ENCODE measurements at places on chromosomes 3 and 15.

DNA sequence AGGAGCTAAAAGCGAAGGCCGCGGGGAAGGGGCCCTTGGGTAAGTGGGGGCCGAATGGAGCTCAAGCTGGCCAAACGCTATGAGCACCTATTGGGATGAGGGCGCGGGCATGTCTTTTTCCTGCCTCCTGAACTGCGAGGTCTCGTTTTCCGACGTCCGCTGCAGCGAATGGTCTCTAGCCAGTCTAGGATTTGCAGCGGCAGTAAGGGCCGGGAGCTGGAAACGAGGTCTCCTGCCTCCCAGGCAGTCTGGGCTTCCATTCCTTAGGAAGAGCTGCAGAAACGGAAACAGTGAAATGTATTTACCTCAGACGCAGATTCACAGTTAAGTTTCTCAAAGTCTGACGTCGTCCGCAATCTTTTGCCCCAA is 517 bp downstream of the TMA7 start:
- no peak for DNase-seq

GRCh38 chr15:82805994-82806406 is at the start of gene FSD2:
Gene FSD2, minus strand, starts transcription at chr15:82806069. Its CDS starts 18,679 bp downstream, at chr15:82787390.
- no peak for DNase-seq

DNA sequence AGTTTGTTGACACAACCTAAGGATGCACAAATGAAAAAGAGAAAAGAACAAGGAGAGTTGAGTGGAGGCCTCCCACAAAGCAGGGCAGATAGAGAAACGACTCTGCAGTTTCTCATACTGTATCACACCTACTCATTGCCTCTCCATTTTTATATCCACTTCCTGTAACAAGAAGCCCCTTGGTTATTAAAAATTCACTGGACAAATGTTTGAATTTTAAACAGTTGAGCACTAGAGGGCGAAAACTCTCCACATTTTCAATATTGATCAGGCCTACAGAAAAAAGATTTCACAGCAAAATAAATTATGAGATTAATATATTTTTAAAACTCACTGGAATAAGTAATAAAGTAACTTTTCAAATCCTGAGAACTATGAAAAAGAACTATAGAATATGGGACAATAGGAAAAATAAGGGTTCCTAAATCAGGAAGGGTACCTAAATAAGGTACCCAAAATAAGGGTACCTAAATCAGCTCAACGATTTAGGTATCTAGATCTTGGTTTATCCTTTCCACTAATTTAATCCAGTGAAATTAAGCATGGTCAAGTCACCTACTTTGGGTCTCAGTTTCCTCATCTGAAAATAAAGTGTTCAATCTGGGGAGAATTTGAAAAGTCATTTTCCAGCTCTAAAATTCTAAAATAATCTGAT is 47.0 kb upstream of the PPIB start:
- DNase-seq = no peak

GRCh38 chr3:14430053-14430452 is 27.6 kb downstream of the SLC6A6 start:
- DNase-seq = no peak

DNA sequence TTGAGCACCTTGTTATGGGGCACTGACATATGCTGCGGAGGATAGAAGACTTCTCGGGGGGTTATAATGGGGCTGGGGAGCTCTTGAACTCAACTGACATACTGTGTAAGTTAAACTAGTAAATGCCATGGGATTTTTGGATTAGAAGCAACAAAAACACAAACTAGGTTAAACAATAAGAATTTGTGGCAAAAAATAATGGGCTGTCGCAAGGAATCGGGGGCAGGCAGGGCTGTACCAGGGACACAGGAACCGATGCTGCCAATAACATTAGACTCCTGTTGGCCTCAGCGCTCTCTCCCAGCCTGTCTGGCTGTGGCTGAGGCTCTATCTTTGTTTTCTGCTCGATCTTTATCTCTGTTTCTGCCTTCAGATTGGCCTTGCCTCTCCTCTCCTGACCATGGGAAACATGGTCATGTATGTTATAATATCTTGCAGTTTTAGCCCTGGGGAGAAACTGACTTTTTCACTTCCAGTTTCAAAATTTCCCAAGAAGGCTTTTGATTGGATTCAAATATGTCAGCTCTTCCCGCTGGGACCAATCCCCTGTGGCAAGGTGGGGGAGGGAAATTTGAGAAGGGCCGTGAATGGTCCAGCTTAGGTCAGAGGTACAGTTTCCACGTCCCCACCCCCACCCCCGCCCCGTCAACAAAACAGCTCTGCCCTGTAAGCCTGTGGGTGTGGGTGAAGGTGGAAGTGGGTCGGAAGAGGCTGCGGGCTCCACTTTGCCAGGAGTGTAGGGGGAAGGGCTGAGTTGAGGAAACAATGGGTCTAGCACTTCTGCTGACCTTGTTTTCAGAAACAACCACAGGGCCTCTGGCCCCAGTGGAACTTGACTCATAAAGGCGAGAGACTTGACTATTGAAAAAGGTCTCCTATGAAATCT is 161.1 kb upstream of the TBL1XR1 start:
- peak; percentile 23 for DNase-seq

DNA sequence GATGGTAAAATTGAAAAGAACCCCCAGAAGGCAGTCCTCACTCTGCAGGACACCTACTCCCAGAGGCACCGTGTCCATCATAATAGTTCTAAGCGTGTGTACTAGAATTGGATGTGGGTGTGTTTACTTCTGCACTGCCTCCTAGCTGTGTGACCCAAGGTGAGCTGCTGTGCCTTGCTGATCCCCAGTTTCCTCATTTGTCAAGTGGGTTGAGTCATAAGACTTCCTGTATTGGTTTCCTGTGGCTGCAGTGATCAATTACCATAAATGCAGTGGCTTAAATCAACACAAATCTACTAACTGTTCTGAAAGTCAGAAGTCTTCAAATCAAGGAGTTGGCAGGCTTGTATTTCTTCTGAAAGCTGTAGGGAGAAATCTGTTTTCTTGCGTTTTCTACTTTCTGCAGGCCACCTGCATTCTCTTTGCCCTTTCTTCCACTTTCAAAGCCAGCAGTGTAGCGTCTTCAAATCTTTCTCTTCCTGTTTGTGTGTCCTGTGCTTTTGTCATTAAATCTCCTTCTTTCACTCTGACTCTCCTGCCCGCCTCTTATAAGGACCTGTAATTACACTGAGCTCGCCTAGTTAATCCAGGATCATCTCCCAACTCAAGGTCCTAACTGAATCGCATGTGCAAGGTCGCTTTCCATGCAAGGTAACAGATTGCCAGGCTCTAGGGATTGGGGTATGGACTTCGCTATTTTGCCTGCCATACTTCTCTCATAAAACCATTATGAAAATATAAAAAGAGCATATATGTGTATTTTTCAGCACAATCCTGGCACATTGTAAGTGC is 59.0 kb downstream of the RORA start:
- DNase-seq = no peak
